ENCODE measurements at places on chromosomes 5 and 9.

- DNase-seq, result no peak
These were observed 557 bp downstream of the GNG10 start for GRCh38 chr9:111661802-111662521.

- no peak for DNase-seq
These were observed 79.4 kb upstream of the ADRB2 start for GRCh38 chr5:148746826-148747535.

- DNase-seq, result no peak
These were observed 3.7 kb downstream of the C5orf46 start for GRCh38 chr5:147902609-147903115.

GRCh38 chr5:17079562-17079961, 137.9 kb upstream of the BASP1 start:
- no peak for DNase-seq

DNA sequence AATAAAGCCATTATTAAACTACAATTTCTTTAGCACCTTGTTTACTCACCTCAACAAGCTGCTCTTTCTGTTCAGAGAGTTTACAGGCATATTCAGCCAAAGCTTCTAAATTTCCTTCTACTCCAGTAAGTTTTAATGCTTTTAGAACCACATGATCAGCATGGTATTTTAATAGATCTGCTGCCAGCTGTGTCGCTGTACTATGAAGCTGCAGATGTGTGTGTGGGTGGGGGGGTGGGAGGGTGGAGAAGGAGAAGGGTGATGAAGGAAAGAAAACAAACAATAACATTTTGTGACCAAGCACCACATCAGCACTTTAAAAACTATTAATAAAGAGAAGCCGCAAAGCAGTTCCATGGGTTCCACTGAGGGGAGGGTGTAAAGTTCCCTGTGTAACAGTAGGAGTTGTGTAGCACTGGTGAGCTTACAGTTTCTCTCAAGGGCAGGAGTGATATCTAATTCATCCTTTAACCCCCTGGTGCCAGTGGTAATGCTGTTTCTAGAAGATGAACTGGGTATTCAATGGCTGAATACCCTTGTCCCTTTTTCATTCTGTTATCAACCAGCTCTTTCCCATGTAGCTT, 38.5 kb downstream of the ABITRAM start:
- no peak for DNase-seq

DNA sequence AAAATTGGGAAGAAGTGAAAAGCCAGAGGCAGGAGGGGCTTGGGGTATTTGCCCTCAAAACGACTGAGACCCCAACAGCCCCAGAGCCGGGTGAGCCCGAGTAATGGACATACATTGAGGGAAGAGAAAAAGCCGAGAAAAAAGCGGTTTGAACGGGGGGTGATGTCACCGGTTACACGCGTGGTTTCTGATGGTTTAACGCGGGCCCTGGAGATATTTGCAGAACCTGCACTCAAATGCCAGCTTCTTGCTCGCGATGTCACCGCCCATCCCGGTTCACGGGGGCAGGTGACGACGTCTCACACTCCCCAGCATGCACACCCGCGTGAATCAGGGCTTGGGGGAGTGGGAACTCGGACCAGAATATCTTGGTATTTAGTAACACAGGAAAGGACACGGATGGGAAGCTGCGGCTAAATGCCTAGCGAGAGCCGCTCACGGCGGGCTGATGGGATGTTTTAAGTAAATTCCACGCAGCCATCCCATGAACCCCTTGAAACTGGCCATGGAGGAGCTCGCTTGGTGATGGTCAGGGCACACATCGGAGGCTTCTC, 102.0 kb upstream of the RAPGEF1 start:
- no peak for DNase-seq

GRCh38 chr5:107959573-107960279, 289.0 kb upstream of the EFNA5 start:
- DNase-seq, result no peak

DNA sequence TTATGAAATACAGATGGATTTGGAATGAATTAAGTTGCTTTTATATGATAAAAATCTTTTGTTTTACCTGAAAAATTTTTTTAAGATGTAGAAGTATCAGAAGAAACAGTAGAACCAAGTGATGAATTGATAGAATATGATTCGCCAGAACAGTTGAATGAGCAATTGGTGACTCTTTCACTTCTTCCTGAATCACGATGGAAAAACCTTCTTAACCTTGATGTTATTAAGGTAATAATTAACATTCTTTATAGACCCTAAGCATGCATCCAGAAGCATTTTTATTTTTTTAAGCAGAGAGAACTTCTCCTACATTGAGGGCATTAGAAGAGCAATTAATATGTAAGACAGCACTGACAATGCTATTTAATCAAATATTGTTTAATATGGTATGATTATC, 28.8 kb downstream of the WDR36 start:
- DNase-seq, result no peak

GRCh38 chr9:5442400-5443011, 4.8 kb upstream of the PLGRKT start:
- DNase-seq, result no peak
